ENCODE measurements at places on chromosomes 5 and 9. TPM values are rescaled to one million over a fixed set of nuclear protein-coding genes. Genes with fewer than 3 reads are reported as not detected.

The ENTPD2 gene
- 0.82 TPM for total RNA-seq

The PRRC1 gene
- 48.5 TPM for total RNA-seq

The TLX3 gene
- not detected for total RNA-seq

The EPB41L4B gene
- 2.9 TPM for total RNA-seq

The SERF1B gene
- total RNA-seq: 106 TPM

The TAF11L10 gene
- not detected for total RNA-seq

The PTGS1 gene
- 0.41 TPM for total RNA-seq

The FCN2 gene
- total RNA-seq: not detected

The WWC1 gene
- 78.3 TPM for total RNA-seq

The PCDHB4 gene
- total RNA-seq: 4.5 TPM

The FOXD4L3 gene
- not detected for total RNA-seq

The CTNND2 gene
- 74.2 TPM for total RNA-seq

The KIF12 gene
- 0.82 TPM for total RNA-seq

- no peak for DNase-seq
Observed at GRCh38 chr5:81782811-81783210, 31.9 kb upstream of the SSBP2 start.

GRCh38 chr5:40499007-40499406 is 180.7 kb upstream of the PTGER4 start:
- no peak for DNase-seq

GRCh38 chr5:32504989-32505596 is 60.6 kb upstream of the ZFR start:
- DNase-seq: peak; percentile 53

GRCh38 chr5:60340965-60341471 is 358.9 kb downstream of the DEPDC1B start:
- DNase-seq: no peak

GRCh38 chr5:32018476-32019436 is 155.4 kb downstream of the GOLPH3 start:
- DNase-seq: no peak

- no peak for DNase-seq
Observed at GRCh38 chr5:158722940-158723339, 376.8 kb downstream of the EBF1 start.

GRCh38 chr9:3920604-3921582 is 379.0 kb downstream of the GLIS3 start:
- DNase-seq: no peak

DNA sequence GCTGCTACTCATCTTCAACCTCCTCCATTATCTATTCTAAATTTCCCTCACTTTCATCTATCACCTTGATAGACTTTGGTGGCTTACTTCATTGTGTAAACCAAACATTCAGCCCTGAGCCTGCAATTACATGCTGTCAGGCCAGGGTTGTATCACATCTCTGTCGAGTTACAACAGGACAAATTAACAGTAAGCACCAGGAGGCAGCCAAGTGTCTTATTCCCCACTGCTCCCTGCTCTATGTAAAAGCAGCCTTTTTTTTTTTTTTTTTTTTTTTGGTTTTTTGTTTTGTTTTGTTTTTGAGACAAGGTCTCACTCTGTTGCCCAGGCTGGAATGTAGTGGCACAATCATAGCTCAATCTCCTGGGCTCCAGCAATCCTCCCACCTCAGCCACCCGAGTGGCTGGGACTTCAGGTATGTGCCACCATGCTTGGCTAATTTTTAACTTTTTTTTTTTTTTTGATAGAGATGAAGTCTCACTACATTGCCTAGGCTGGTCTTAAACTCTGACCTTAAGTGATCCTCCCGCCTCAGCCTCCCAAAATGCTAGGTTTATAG is 15.2 kb upstream of the ZCCHC9 start:
- DNase-seq: no peak

GRCh38 chr9:91844190-91844589 is 105.8 kb downstream of the ROR2 start:
- no peak for DNase-seq

GRCh38 chr9:105842023-105842644 is 147.8 kb downstream of the TMEM38B start:
- peak; percentile 36 for DNase-seq

DNA sequence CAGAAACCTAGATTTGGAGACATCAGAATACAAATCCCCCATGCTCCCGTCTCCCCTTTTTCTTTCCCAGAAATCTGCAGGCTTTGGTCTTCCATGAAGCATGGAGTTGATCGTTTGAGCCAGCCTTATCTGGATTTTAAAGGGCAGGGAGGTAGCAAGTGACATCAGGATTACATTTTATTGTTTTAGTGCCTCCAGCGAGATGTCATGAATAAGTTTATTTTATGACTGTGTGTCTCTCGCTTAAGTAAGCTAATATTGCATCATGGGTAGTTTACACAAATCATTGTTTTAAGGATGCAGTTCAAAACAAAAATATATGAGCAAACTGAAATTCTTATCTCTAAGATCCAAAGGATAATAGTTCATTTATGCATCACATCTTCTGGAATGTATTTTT is 50.7 kb upstream of the TNFSF8 start:
- DNase-seq: no peak

GRCh38 chr5:175816348-175816747 is 55.0 kb upstream of the CPLX2 start:
- DNase-seq: no peak

DNA sequence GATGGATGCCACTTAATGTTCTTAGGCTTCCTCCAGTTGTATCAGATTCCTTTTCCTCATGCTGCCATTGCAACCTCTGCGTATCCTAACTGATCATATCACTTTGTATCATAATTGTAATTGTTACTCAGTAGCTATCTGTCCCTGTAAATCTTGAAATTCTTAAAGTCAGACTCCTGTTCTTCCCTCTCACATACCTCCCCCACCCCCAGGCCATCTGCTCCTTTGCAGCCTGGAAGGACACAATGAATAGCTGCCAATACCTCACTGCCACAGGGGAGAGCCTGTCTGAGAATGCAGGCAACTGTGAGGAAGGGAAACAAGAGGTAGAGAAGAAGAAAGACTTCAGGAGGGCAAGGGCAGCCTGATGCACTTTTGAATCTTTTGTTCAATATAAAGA is 228.5 kb downstream of the ENC1 start:
- DNase-seq: no peak

- DNase-seq: no peak
Observed at GRCh38 chr5:122150215-122150614, 20.9 kb downstream of the ZNF474 start.

GRCh38 chr9:18189871-18190670 is 283.9 kb upstream of the ADAMTSL1 start:
- DNase-seq: no peak

GRCh38 chr9:104927216-104927911 is 591 bp downstream of the ABCA1 start:
- DNase-seq: peak; percentile 63

DNA sequence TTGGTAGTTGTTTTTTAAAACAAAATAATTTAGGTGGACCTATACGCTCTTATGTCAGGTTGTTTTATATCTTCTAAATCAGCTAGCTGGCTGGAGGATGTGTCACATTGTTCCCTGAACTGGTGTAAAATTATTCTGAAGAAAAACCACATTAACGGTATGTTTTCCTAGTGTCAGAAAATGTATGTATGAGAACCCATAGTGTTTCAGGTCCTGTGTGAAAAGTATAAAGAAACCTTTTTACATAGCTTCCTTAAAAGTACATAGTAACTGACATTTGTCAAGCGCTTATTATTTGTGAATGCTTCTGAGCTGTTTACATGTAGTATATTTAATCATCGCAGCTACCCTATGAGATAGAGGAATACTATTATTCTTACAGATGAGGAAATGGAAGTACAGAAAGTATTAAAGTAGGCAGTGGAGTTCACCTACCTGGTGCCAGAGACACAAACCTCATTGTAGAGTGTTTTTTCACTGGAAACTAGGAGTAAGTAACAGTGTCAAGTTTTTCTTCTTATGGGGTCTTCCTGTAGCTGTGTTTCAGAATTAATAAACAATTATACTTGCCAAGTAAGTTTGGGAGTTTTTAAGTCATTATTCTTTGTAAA is 10.4 kb upstream of the FAM120AOS start:
- no peak for DNase-seq

DNA sequence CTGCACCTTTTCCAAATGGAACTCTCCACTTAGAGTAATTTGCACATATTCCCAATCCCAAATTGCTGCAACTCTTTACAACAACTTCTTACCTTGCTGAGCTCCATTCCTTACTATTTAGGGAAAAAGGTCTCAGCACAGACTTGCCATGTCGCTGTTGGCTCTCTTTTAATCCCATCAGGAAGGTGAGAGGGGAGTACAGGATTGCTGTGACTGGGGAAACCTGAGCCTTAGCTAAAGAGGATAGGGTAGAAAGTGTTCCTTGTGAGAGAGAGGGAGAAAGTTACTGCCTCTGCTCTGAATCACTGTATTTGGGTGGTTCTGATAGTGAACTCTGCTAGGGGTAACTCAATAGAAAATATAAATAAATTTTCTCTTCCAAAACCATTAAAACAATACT is 43.7 kb upstream of the GABRA1 start:
- no peak for DNase-seq

GRCh38 chr5:146290318-146290717 is 48.3 kb upstream of the POU4F3 start:
- DNase-seq: no peak

- DNase-seq: peak; percentile 81
Observed at GRCh38 chr5:77076961-77077828, 9.9 kb downstream of the ZBED3 start.

GRCh38 chr9:129141066-129142041 is 30.1 kb downstream of the PTPA start:
- no peak for DNase-seq

GRCh38 chr9:103660830-103661229 is 433.3 kb upstream of the SMC2 start:
- no peak for DNase-seq

DNA sequence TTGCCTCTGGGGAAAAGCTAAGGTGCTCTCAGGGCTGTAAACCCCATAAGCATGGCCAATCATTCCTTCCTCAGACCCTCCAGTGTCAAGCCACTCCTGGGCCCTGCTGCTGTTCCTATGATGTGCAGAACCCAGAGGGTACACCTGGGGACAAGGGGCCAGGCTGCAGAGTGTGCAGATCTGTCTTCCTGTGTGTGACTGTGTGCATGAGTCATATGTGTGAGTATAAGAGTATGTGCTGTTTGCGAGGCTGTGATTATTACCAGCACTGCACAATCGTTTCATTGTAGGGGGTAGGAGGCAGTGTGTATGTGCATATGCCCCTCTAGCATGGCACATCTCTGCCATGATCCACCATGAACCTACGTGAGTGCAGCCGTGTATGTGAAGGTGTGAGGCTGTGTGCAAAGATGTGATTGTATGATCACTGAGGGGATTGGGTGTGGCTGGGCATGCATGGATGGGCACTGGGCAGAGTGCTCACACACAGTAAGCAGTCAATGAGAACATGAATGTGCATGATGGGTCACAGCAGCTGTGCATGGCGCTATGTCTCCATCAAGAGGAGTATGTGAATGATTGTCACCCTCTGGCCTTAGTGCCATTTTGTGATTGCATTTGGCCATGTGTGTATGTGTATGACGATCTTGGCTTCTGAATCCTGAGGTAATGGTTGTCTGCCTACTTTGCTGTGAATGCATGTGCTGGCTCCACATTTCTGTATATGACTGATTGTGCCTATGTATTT is 2.4 kb upstream of the OR1K1 start:
- no peak for DNase-seq

GRCh38 chr5:132050661-132051552 is 9.5 kb upstream of the IL3 start:
- DNase-seq: no peak
